ENCODE measurements at places on chromosomes 3 and 15.
A peak's percentile ranks its signal among the peaks of the same experiment; 100 is the strongest.

GRCh38 chr15:60001610-60002527 lies 2.2 kb upstream of the FOXB1 start:
- no peak for DNase-seq

DNA sequence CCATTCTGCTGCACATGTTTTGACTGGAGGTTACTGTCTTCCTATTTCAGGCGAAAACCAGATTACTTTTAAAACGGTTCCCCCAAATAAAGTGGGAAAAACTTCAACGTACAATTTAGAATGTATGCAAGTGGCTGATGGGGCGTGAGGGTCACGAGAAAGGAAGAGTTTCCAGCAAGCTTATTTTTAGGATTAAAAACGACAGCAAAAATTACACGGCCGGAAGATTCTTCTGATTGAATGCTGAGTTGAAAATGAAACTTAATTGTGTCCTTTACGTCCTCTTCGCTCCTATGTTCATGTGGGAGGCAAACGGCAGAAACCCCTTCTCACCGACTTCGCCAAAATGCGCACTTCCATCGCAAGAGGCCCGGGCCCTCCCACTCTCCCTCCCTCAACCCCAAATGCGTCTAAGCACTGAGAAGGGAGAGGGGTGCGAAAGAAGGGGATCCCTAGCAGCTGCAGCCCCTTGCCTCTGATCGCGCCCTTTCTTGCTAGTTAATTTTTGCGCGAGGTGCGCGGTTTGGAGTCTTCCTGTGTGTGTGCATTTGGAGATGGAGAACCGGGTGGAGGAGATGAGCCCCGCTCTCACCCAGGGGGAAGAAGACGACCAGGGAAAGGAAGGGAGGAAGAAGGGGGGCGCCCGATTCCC lies 656 bp downstream of the CD47 start:
- DNase-seq, result peak; percentile 38

DNA sequence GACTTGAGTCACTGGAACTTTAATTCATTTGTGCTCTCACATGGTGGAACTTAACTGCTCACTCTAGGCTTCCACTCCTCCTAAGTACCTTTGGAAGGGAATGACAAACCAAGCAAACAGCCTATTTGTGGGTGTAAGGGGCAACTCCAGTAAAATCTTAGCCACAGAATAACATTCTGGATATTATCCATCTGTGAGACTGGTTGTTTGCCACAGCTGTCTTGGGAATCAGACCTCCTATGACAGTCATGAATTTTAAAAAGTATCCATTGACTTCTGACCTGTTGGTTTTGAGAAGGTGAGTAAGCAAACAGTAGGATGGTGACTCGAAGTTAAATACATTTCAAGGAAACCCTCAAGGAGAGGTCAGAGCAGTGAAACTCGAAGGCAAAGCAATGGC lies 147.3 kb upstream of the CDIN1 start:
- no peak for DNase-seq

DNA sequence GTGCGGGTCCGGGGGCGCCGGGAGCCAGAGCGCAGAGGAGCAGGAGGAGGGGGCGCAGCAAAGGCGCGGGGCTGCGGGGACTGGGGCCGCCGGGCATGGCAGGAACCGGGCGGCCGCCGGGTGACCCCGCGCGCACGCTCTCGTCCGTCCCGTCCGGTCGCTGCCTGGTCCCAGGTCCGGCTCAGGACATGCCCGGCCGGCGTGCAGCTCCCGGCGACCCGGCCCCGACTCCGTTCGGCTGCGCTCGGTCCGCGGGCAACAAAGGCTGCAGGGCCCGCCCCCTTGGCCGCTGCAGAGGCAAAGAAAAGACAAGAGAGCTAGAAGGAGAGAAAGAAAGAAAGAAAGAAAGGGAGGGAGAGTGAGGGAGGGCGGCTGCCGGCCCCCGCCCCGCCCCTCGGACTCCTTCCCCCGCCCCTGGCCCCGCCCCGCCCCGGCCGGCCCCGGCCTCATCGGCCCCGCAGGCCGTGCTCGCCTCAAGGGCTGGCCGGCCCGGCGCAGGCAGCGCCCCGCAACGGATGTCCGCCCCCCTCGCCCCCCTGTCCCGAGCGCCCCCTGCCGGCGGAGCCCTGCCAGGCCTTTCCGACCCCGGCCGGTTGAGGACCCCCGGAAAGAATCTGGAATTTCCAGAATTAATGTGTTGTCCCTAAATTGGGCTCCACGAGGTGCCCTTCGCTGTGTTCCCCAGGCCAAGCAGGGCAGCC lies at the start of gene ADAMTS7:
Gene ADAMTS7 (minus strand): TSS at position 341 of the 701 bp plus-strand sequence. CDS start 244 bp downstream, at position 97.
- DNase-seq, result peak; percentile 90

DNA sequence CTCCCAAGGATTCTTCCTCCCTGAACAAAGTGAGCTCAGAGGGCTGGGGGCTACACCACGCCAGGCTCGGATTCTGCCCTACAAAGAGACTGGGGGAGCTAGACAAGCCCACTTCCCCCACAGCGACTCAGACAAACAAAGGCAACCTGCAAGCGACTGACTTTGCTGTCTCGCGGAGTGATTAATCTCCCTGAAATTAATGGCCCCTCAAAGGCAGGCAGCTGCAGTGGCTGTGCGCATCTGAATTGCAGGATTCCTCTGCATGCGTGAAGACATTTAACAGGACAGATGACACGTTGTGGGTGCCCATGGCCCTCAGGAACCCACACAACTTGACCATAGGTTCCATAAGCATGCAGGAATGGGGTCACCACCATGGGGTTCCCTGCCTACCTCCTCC lies 18.4 kb downstream of the CTXND1 start:
- no peak for DNase-seq

DNA sequence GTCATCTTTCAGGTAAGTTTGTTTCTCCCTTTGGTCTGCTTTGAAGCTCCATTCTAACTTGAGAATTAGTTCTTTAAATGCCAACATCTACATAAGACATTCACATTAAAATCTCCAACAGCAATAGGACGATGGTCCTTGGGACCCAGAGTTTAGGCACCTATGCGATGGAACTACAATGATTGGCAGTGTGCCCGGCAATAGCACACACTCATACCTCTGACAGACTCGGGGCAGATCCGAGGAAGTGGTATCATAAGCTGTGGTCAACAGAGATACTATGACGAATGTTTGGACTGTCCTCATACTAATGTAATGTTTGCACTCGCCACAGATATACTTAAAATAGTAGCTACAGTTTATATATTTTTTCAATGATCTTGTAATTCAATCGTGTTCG lies 34.2 kb upstream of the NR2F2 start:
- no peak for DNase-seq

DNA sequence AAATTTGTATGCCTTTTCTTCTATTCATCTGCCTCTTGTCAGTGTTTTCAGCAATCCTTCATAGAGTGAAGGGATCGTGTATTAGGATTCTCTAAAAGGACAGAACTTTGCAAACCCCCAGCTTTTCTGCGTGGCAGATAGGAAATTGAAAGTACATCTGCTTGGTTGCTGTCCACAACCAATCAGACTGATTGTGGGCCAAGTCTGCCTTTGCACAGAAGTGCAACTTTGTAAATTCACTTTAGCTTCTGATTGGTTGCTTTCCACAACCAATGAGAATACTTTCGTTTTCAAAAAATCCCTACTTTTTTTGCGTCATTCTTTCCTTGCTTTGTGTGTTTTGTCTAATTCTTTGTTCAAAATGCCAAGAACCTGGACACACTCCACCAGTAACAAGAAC lies 847.4 kb downstream of the FHIT start:
- DNase-seq, result no peak

GRCh38 chr15:35305031-35305550 lies 220.0 kb upstream of the NANOGP8 start:
- no peak for DNase-seq

DNA sequence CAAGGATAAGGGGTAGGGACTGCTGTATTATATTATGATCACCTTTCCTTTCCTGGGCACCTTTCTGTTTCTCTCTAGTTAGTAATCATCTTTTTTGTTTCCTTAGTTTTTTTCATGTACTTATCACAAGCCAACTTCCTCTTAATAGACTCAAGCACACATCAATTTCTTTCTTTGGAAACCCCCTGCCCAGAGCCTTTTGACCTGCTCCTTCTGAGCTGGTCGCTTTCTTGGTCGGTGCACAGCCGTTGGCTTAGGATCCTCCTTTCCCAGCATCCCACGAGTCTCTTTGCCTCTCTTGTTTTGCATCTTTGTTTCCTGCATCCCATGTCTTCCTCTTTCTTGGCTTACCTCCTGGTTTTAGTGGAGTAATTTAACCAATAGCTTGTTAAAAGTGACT lies 26.9 kb downstream of the GASK1A start:
- DNase-seq, result no peak

- no peak for DNase-seq
Measured at GRCh38 chr3:181725131-181725731, 13.5 kb downstream of the SOX2 start.

- DNase-seq, result no peak
Measured at GRCh38 chr15:49462232-49462844, 39.3 kb downstream of the FGF7 start.

GRCh38 chr3:76432396-76432795 lies 607.5 kb upstream of the ROBO2 start:
- no peak for DNase-seq

DNA sequence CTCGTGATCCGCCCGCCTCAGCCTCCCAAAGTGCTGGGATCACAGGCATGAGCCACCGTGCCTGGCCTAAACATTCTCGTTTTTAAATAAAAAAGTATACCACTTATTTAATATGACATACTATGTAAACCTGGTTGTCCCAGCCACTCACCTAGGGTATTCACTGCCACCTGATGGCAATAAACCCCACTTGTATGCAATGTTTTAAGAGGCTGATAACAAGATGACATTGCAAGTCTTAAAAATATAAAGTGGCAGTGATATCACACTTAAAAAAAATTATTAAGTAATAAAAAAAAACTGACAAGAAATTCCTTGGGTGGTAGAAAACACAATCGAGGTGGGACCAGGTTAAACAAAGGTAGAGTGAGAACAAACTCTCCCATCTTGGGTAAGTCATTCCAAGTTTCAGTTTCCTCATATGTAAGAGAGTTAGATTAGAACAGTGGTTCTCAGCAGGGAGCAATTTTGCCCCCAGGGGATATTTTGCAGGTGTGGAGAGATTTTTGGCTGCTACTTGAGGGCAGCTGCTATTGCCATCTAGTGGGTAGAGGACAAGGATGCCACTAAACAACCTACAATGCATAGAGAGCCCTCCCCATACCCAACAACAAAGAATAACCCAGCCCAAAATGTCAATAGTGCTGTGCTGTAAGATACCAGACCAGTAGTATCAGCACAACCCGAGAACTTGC lies 14.5 kb downstream of the ARF4 start:
- peak; percentile 48 for DNase-seq

GRCh38 chr3:7999384-7999783 lies 502.2 kb upstream of the LMCD1 start:
- peak; percentile 61 for DNase-seq

DNA sequence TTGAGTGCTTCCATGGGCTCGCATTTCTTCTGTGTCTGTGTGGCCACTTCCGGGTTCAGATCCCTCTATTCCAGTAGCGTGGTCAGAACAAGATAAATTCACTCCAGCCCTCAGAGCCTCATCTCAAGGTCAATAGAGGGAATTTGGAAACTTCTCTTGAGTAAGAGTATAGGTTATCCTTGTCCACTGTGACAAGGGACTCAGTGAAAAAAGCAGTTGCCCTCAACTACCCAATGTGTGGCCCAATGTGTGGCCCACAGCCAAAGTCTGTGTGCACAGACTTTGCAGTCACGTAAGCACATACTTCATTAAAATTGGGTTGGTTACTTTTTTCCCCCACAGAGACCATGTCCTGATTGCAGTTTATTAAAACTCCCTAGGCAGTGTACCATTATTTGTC lies 305.6 kb upstream of the SEMA6D start:
- no peak for DNase-seq

DNA sequence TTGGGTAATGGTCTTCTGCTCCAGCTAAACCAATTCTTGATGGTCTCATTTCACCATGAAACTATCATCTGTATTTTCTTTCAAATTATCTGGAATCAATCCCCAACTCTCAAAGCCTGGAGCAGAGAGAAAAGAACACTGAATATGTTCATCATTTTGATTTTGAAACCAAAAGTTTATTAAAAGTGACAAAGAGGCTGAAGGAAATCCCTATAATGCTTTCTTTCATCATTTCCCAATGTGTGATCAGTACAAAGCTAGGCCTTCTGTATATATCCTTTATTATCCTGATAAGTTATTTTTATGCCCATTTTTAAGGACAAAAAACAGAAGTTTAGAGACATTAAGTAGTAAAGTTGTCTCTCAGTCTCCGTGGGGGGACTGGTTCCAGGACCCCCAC lies 50.1 kb upstream of the MBNL1 start:
- no peak for DNase-seq

- DNase-seq, result no peak
Measured at GRCh38 chr15:74332611-74333010, 34.8 kb downstream of the CYP11A1 start.

DNA sequence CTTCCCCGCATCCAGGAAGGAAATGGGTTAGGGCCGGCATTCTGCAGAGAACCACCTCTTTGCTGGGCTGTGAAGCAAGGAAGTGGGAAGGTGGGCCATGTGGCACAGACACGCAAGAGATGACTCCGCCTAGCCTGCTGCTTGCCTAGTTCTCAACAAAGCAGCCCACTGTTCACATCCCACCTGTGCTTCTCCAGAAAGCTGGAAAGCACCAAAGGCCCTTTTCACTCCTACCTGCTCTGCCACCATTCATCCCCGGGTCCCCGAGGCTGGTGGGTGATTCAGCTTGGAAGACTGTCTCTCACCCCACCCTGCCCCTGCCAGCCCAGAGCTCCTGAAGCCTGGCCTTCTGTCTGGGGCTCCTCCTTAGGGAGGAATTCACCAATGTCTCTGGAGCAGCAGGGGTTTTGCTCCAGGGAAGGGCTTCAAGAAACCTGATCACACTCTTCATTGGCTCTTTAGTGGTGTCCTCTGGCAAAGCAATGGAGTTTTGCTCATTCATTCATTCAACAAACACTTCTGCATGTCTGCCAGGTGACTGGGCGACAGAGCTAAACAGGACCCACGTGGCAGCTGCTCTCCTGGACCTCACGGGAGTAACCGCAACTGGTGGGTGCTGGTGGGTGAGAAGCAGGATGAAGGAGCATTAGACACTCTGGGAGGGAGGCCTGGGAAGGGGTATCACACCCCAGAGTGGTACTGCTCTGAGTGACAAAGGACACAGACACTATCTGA lies 145.4 kb upstream of the TLE3 start:
- no peak for DNase-seq

GRCh38 chr15:42194513-42194912 lies 13.6 kb downstream of the VPS39 start:
- DNase-seq, result no peak

DNA sequence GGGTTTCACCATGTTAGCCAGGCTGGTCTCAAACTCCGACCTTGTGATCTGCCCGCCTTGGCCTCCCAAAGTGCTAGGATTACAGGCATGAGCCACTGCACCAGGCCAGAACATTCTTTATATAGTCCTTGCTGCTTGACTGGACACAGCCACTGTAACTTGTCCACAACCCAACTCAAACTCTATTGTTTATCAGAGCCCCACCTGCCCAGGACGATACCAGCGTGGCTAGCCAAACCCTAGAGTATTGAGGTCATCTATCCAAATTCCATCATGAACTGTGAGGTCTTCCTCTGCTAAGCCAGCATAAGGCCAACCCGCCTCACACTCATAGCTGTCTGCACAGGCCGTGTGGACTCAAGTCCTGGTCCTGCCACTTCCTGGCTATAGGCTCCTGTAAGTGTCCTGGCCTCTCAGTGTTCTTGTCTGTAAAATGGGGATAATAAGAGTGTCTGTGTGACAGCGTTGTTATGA lies 63.9 kb downstream of the DAPK2 start:
- no peak for DNase-seq

- DNase-seq, result no peak
Measured at GRCh38 chr3:46971742-46972141, 4.8 kb downstream of the CCDC12 start.

Data from H9 (cell line).